Kidney (tissue), 22 donors: ENCODE measurements at places on chromosomes 3 and 15. TPM values are rescaled to one million over a fixed set of nuclear protein-coding genes. Genes with fewer than 3 reads are reported as not detected.

Gene SLC15A2
- 21.8 TPM for total RNA-seq

DNA sequence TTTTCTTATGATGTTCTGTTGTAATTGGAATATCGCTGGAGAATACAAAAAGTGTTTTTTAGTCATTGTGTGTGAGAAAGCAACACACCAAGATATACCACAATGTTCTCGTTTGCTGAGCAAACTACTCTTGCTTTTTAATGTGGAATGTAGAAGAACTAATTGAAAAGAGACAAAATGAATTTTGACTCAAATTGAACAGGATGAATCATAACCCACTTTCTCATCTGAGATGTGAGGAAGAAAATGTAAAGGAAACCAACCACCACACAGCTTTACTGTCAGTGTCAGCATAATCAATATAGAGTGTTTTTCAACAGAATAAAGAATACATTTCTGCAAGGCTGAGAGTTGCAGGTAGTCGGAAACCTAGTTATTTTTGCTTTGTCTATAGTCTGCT, 448.8 kb upstream of the TPRG1 start:
- no peak for DNase-seq

GRCh38 chr15:66763186-66764071, 61.4 kb downstream of the SMAD6 start:
- peak; percentile 95 for DNase-seq

DNA sequence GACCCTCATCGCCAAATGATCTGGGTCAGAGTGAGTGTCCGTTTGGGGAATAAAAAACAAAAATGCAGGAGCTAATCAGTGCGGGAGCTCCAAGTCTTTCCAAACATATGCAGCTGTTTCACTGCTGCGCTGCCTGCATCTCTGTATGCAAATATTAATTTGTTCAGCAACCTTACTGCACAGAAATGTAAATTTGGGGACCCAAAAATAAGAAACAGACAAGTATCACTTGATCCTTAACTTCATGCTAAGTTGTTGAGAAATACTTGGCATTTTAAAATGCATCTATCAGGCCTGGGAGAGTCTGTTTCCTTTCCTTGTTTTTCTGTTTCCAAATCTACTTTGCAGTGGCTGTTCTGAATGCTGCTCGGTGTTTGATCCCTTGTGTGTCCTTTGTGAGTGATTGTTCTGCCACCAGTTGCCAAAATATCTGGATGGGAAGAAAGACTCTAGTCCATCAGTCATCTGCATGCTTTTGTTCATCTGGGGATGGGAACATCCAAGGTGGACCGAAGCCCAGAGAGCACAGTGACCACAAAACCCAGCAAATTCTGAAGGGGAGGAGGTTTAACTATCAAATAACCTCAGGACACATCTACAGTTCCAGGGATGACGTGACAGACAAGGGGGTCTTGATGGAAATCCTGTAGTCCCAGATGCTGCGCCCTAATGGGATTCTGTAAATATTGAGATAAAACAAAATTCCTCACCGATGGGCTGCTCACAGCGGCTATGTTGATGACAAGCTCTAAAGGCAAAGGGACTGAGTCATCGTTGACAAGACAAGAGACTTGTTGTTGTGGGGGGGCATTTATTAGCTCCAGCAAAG, 199.5 kb upstream of the WNT5A start:
- no peak for DNase-seq

Gene ROBO1
- 22.1 TPM for total RNA-seq

Gene SNURF
- total RNA-seq: 19.1 TPM

- DNase-seq: no peak
These were observed 127.0 kb upstream of the CCDC54 start for GRCh38 chr3:107250221-107250620.

- DNase-seq: no peak
These were observed 50.8 kb downstream of the CCDC191 start for GRCh38 chr3:114005481-114005880.

GRCh38 chr3:42371776-42372175, 38.6 kb downstream of the LYZL4 start:
- DNase-seq: no peak

DNA sequence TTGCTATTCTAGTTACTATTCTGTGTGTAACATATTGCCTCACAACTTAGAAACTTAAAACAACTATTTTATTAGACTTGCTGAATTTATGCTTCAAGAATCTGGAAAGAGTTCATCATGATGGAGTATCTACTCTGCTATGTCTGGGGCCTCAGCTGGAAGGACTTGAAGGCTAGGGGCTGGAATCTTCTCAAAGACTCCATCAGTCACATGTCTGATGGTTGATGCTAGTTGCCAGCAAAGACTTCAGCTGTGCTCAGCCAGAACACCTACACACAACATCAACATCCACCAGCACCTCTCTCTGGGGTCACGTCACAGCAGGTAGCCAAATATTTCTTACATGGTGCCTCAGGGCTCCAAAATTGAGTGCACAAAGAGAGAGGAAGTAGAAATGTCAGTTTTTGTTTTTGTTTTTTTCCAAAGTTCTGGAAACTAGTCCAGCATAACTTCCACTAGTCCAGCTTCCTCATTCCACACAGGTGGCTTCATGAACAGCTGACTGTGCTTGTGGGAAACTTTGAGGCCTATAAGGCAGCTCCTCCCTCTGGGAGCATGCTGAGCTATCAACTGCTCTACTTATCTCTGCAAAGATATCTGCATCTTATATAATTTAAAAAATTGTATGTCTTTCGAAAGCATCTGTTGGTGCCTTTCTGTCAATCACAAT, 325.4 kb upstream of the AGTR1 start:
- DNase-seq: peak; percentile 5

GRCh38 chr3:155230382-155230781, 63.1 kb downstream of the STRIT1 start:
- DNase-seq: no peak

- no peak for DNase-seq
These were observed 40.9 kb upstream of the MRPL3 start for GRCh38 chr3:131543714-131544113.

- no peak for DNase-seq
These were observed 7.7 kb downstream of the MAP6D1 start for GRCh38 chr3:183817639-183818038.

Gene TIGIT
- total RNA-seq: 2.7 TPM

DNA sequence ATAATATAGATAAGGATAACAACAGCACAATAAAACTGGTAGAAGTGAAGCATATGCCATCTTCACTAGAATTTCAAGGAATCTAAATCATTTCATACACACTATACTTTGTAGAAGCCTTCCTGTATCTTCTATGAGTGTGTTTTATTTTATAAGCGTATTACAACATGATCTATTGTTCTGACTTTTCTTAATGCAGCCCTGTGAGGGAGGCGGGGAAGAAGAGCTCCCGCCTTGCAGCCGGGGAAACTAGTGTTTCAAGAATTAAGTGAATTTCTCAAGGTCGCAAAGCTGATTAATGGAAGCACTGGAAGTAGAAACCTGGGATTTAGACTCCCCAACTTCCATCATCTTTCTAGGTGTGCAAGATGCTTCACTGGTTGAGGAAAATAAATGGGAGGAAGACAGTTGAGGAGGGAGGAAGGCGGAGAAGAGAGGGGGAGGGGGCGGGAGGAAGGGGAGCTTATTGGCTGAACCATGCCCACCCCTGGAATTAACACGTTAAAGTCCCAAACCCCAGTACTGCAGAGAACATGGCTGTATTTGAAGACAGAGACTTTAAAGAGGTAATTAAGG, 32.9 kb downstream of the VGLL4 start:
- DNase-seq: no peak

- no peak for DNase-seq
These were observed 59.1 kb downstream of the THRB start for GRCh38 chr3:24435584-24435983.

Gene GRAMD2A
- total RNA-seq: 5.4 TPM

- DNase-seq: peak; percentile 79
These were observed 36.9 kb upstream of the HERC1 start for GRCh38 chr15:63870487-63871209.

GRCh38 chr3:155548195-155548594, 196.7 kb downstream of the PLCH1 start:
- no peak for DNase-seq

DNA sequence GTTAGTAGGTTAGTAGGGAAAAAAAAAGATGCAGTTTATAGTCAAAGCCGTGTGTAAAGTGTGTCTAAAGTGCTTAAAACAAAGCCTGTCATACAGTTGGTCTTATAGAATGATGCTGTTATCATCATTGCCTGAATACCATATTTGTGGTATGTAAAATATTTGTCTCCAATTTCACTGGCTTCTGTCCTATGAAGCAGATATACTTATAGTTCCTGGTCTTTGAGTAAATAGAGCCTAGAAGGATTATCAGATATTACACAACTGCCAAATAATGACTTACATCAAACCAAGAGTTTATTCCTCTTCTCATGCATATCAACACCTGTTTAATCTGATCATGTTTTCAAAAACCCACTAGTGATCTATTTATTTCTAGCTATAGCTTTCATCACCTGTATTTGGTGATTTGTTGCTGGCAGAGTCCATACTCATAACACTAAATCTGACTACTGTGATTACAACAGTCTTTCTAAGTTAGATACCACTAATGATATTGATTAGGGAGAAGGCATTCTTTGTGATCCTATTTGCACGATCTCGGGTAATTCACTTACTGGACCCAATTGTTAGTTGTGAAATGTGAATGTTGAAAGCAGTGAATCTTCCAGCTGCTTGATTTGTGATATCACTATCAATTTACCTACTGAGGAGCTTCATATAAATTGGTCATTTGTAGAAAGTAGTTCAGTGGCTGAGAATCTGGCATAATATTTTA, 413.7 kb downstream of the LPP start:
- DNase-seq: no peak

Gene GOLGA6A
- 0.06 TPM for total RNA-seq

DNA sequence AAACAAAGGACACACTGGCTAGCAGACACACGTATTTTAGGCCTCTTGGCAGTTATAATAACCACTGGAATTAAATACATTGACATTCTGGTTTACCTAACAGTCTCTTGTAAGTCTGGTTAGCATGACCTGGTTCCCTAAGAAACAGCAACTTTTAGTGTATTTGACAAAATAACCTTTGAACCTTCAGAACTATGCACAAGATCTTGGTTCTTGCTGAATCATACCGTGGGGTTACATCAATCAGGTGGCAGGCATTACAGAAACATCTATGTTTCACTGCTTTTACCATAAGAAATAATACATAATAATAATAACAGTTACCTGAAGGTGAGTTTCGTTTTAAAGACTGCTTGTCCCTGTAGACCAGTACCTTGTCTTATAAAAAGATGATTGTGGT, 18.8 kb downstream of the LEO1 start:
- no peak for DNase-seq

GRCh38 chr3:9704347-9705322, 1.0 kb downstream of the CPNE9 start:
- peak; percentile 79 for DNase-seq

GRCh38 chr3:7520059-7520458, 659.1 kb downstream of the GRM7 start:
- DNase-seq: no peak

- DNase-seq: no peak
These were observed 2.6 kb upstream of the DPPA4 start for GRCh38 chr3:109339714-109340648.

Gene GOLGA8T
- not detected for total RNA-seq

Gene PLCH1
- 9.6 TPM for total RNA-seq

Gene TRIM42
- total RNA-seq: not detected

DNA sequence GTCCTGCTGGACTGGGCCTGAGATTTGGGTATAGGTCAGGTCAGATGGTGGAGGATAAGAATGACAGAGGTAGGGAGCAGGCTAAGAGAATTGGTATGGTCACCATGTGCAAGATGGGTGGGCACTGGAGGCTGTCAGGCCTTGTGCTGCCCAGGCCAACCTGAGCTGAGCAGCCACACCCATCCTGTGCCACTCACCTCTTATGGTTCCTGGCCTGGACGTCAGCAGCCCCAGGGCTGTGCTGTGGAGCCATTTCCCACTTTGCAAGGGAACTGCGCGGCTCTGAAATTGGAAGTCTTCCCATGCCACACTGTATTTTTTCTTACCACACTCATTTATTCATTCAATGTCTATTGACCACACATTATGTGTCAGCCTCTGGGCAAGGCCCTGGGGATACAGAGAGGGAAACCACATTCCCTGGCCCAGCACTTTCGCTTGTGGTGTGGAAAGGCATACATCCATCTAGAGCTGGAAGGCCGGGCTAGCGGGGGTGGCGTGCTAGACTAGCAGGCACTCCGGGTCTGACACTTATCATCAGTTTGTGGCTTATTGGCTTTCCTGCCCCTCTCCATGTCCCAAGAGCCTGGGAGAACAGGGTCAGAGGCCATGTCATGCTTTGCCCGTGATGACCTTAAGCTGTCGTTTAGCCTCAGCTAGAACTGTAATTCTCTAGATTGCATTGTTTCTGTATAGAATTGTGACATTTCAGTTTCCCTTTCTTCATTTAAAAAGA, 51.1 kb upstream of the POLG start:
- DNase-seq: no peak

DNA sequence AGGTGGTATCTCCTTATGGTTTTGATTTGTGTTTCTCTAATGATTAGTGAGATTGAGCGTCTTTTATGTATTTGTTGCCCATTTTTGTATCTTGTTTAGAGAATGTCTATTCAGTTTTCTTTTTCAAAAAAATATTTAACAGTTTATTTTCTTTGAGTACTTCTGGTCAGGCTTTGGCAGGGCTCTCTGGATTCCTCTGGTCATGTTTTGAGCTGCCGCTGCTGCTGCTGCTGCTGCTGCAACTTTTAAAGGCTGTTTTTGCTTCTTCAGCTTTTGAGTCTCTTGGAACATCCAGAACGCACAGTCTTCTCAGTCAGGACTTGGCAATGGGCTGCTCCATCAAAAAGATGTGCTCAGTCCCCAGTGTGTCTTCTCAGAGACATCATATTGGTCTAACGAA, 40.1 kb downstream of the REC114 start:
- no peak for DNase-seq

GRCh38 chr3:68363796-68364195, 568.6 kb downstream of the TAFA4 start:
- no peak for DNase-seq

DNA sequence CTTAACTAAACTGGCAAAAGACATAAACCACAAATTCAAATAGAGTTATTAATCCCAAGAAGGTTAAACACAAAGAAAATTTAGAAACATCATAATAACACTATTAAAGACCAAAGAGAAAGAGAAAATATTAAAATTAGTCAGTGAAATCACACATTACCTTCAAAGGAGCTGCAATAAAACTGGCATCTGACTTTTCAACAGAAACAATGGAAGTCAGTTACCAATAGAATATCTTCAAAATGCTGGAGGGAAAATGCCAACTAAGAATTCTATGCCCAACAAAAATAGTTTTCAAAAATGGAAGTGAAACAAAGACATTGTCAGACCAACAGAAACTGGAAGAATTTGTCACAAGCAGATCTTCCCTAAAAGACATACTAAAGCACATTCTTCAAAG, 68.7 kb upstream of the RNF7 start:
- no peak for DNase-seq

Gene GPR149
- total RNA-seq: not detected

GRCh38 chr15:80597076-80597475, 98.0 kb upstream of the ABHD17C start:
- no peak for DNase-seq

DNA sequence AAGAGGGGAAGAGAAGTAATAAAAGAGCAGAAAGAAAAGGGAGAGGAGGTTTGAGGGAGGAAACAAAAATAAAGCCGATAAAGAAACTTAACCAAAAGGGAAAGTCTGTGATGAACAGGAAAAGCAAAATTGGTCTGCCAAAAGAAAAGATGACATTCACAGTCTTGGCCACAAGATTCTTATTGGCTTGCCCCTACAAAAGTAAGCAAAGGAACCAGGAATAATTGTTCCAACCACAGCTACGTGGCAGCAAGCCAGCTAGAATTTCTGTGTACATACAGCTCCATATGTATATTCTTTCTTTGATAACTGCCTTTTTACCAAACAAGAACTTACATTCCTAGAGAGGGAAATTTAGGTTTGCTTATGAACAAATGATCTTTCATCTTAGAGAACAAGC, 79.6 kb downstream of the MLH1 start:
- DNase-seq: no peak

Gene RHOV
- total RNA-seq: 3.0 TPM
